Stimulated activated CD8-positive, alpha-beta memory T cell treated with anti-CD3 and anti-CD28 coated beads, Interleukin-15, amount 100 ng/mL, for 24 hours (primary cell): ENCODE measurements at places on chromosomes 3 and 15.

- DNase-seq, result no peak
Measured at GRCh38 chr15:81740416-81740815, 305.4 kb downstream of the MEX3B start.

GRCh38 chr15:72180761-72181324 lies 16.7 kb downstream of the GRAMD2A start:
- no peak for DNase-seq

GRCh38 chr3:150729682-150730360 lies 26.1 kb upstream of the ERICH6 start:
- DNase-seq, result no peak

DNA sequence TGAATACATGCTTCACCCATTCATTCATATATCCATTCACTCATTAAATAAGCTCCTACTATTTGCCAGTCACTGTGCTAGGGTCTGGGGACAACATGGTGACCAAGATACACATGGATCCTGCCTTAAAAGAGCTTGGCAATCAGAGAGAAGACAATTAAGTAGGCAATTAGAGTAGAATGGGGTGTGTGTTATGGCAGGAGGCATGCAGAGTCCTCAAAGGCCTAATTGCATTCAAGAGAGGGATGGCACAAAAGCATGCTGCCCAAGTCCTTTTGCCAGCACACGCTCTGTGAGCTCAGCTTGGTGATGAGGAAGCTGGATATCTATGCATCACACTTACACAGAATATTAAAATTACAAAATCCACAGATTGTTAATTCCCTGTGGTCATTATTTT lies 2.8 kb upstream of the PRICKLE2 start:
- no peak for DNase-seq

- no peak for DNase-seq
Measured at GRCh38 chr15:72199205-72199515, 1.6 kb upstream of the GRAMD2A start.

GRCh38 chr3:94612631-94613030 lies 549.8 kb downstream of the NSUN3 start:
- no peak for DNase-seq

DNA sequence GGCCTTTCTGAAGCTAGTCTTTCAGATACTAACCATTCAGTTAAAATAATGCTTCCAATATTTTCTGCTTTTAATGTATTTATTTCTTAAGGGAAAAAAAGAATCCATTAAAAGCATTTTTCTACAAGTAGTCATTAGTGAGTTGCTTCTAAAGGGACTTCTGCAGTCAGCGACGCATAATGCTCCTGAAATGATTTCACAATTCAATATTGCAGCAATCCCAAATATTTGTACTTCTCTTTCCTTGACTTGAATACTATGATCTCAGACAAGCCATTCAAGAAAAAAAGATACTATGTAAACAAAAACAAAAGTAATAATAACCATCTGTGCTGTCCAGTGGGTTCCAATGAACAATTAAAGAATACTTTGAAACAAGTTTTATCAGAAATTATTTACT lies 681.0 kb downstream of the DIPK2A start:
- DNase-seq, result no peak

GRCh38 chr3:189466004-189466403 lies 165.2 kb upstream of the TP63 start:
- no peak for DNase-seq

- DNase-seq, result no peak
Measured at GRCh38 chr3:34351882-34352777, 553.7 kb downstream of the PDCD6IP start.

DNA sequence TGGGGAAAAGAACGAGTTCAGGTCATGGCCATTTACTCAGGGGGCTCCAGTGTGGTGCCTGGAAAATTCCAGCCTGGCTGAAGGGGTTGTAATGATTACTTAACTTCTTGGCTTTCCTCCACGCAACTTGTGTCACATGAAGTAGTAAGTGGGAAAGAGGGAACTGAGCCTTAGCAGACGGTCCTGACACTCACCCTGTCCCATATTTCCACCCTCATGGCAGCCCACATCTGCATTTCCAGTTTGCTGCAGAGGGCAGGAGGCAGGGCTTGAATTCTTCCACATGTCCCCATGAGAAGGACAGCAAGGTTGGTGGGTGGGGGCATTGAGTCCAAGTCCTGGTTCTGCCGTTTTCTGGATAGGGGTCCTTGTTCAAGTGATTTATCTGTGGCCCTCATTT lies 7.8 kb upstream of the CAMP start:
- DNase-seq, result no peak

DNA sequence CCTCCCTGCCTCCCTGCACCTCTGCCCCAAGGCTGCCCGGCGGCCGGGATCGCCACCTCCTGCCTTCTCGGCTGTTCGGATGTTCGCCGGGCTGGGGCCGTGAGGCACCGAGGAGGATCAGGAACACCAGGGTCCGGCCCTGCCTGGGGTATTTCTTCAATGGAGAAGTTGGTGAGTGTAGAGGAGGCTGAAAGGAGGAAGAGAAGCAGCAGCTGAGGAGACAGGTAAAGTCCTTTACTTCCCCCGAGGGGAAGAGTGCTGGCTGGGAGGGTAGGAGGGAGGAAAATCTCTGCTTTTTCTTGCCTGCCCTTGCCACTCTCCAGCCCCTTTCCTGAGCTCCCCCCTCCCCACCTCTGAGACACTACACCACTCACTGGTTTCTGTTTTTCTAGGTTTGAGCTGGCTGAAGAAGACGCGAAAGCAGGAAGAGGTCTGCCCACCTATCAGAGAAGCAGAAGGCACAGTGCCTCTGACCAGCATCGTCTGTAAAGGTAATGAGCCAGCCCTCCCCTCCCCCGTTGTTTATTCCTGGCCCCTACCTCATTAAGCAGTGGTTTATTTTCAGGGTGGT lies 519 bp downstream of the ASB7 start:
- no peak for DNase-seq

DNA sequence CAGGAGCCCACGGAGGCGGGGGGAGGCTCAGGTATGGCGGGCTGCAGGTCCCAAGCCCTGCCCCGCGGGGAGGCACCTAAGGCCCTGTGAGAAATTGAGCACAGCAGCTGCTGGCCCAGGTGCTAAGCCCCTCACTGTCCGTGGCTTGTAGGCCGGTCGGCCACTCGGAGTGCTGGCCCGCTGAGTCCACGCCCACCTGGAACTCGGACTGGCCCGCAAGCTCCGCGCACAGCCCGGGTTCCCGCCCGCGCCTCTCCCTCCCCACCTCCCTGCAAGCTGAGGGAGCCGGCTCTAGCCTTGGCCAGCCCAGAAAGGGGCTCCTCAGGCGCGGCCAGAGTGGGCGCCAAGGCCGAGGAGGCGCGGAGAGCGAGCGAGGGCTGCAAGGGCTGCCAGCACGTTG lies 12.2 kb upstream of the KCNMB3 start:
- DNase-seq, result no peak

GRCh38 chr15:93835344-93835743 lies 396.0 kb upstream of the MCTP2 start:
- no peak for DNase-seq

DNA sequence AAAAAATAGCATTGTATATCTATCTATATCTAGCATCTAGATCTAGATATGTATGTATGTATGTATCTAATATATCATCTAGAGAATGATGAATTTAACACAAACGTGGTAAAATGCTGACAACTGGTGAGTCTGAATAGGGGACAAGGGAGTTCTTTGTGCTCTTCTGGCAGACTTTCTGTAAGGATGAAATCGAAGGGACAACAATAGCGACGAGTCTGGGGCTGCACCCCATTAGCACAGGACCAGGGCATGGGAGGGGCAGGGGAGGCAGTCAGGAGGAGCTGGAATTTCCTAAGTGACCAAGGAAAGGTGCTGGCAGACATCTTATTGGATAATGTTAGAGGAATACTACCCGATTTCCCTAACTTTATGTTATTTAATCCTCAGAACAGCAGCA lies 7.9 kb downstream of the CCR1 start:
- no peak for DNase-seq

- no peak for DNase-seq
Measured at GRCh38 chr3:159964166-159964973, 24.3 kb upstream of the IL12A start.

DNA sequence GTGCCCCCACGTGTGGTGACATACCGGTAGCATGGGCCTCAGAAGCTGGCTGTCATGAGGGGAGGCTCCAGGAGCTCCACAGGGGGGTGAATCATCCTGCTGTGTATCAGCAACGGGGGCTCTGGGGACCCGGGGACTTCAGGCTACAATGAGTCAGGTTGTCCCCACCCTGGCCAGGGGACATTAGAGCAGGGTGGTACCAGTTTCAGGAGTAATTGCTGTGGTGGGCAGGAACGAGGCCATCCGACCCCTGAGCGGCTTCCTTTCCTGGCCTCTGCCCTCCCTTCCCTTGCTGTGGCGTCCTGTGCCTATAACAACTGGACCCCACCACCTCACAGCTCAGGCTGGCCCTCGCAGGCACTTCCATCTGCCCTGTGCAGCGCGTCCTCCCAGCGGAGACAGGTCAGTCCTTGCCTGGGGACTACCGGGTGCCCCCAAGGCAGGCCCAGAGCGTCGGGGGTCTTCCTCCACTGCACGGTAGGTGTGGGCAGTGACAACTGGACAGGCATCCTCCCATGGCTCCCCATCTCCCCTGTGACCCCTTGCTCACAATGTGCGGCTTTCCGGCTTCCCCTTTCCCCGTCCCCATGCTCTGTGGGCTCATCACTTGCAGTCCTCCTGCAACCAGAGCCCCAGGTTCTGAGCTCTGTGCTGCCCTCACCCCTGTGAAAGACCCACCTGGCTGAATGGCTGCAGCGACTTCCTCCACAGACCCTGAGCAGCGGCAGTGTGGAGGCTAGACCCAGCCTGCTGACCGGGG lies 57.0 kb downstream of the KLF15 start:
- DNase-seq, result no peak

- DNase-seq, result no peak
Measured at GRCh38 chr15:59237924-59238331, 31.3 kb downstream of the LDHAL6B start.

- DNase-seq, result no peak
Measured at GRCh38 chr15:68081869-68082505, 27.9 kb downstream of the PIAS1 start.

- no peak for DNase-seq
Measured at GRCh38 chr3:31135546-31135945, 241.1 kb upstream of the GADL1 start.

GRCh38 chr15:45128971-45129639 lies 574 bp downstream of the DUOXA1 start:
- no peak for DNase-seq

- no peak for DNase-seq
Measured at GRCh38 chr15:90862964-90863778, 5.2 kb upstream of the FURIN start.

GRCh38 chr3:175102161-175102560 lies 243.0 kb downstream of the NAALADL2 start:
- DNase-seq, result no peak

GRCh38 chr3:87810452-87811016 lies 248.3 kb downstream of the CGGBP1 start:
- DNase-seq, result no peak

GRCh38 chr15:58740436-58740835 lies 9.1 kb downstream of the ADAM10 start:
- DNase-seq, result no peak

DNA sequence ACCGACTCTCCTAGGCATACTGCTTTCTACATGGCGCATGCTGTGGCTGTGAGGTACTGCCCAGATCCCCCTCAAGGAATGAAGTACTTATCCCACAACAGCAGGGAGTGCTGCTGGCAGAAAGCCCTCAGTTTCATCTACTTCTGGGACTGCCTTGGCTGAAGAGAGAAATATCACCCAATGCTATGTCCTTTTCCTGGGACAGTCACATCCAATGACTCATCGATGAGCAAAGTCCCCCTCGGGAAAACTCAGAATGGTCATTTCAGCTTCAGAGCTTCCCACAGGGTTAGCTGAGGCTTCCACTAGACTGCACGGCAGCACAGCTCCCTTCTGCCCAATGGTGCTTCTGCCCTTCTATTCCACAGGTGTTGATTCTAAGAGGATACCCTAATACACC lies 3.6 kb upstream of the NMD3 start:
- DNase-seq, result no peak
